Stimulated activated CD8-positive, alpha-beta memory T cell treated with anti-CD3 and anti-CD28 coated beads, Interleukin-12 subunit alpha, Interleukin-12 subunit beta, amount 100 ng/mL, for 4 hours (primary cell): ENCODE measurements at places on chromosomes 7 and 10.

- no peak for DNase-seq
Measured at GRCh38 chr7:22124941-22125340, 179.2 kb upstream of the CDCA7L start.

DNA sequence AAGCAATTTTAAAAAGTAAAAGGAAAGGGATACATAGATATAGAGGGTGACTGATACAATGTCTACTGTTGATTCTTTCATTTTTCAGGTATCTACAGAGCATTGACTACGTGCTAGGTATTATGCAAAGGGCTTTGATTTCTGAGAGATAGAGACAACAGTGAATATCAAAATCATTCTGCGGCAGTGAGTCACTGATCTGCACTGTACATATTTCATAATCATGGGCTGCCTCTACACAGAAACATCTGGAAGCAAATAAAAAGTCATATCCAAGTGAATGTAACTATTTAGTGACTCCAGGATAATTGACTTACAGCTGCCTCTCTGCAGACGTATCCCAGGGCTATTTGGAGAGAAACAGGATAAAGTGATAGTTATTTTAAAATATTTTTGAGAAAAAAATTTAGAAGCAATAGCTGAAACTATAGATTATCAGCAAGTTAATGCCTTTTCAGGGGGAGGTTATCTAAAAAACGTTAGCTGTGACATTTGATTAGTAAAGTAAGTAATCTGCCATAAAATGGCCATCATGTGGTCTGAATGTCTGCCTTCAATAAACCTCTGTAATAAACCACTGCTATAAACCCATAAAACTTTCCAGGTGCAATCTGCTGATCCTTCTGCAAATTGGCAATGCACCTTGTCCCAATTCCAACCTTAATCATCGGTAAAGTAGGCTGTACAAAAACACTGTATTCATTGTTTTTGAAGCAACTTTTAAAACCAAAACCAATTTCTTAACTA, 43.7 kb downstream of the CPXM2 start:
- DNase-seq, result no peak

- no peak for DNase-seq
Measured at GRCh38 chr10:112250555-112250954, 32.6 kb upstream of the TECTB start.

DNA sequence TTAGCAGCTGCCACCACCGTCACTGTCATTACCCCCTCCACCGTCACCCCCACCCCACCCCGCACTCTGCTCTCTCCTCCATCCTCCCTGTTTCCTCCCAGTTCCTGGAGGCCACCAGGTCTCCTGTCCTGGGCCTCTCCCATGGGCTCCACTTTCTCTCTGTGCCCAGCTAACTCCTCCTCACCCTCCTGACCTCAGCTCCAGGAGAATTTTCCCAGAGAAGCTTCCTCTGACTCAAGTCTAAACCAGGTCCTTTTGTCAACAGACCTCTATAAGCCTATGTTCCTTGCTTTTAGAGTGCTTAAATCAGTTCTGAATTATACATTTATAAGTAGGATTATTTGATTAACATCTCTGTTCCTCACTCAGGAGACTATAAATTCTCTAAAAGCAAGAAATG, 150.0 kb downstream of the ARHGAP12 start:
- no peak for DNase-seq

- DNase-seq, result no peak
Measured at GRCh38 chr10:96511044-96511945, 2.4 kb downstream of the TLL2 start.

- no peak for DNase-seq
Measured at GRCh38 chr7:26478550-26478949, 186.9 kb downstream of the SNX10 start.

DNA sequence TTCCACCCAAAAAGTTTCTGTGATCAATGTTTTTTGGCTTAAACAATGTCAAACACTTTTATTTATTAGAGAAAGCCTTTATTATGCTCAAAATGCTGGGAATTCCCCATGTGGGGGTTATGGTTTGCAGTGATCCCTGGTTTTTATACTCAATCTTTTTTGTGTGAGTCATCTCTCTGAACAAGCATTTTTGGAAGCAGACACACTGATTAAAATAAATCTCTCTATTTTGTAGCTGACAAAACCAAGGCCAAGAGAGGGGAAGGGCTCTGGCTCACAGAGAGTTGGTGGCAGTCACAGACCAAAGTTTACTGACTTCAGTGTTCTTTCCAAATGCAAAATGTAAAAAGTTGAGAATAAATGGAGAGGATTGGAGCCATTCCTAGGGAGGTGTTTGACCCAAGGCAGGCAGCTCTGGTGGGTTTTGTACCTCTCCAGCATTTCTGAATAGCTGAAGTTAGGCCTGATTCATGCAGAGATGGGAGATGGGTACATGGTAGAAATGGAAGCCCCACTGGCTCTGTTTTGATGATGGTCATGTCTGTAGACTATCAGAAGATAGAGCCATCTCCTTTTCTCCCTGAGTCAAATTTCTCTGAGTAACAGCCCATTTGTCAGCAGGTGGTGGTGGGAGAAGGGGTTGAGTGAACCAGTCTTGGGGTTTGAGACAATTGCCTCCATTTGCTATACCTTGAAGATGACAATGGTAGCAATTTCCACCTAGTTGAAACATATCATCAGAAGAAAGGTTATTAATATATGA, 45.4 kb upstream of the NAMPT start:
- DNase-seq, result no peak

DNA sequence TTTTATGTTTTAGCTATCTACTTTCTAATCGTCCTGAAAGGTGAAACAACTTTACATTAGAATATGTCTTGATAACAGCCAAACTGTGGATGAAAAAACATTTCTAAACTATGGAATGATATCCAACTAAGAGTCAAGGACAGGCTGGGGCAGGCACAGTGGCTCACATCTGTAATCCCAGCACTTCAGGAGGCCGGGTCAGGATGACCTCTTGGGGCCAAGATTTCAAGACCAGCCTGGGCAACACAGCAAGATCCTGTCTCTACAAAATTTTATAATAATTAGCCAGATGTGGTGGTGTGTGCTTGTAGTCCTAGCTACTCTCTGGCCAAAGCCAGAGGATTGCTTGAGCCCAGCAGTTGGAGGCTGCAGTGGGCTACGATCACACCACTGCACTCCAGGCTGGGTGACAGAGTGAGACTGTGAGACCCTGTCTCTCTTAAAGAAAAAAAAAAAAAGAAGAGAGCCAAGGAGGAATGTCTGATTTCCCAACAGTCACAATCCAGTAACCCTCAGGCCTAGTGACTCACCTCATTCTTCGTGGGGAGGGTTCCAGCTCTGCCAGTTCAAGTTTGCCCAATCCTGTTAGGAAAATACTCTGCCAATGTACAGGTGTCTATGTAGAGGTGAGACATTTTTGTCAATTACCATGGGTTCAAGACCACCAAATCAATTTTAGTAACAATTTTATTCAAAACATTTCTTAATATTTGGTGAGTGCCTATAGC, 14.6 kb upstream of the FZD1 start:
- DNase-seq, result no peak

GRCh38 chr10:127492607-127493250, 56.4 kb upstream of the NPS start:
- no peak for DNase-seq

- no peak for DNase-seq
Measured at GRCh38 chr7:65238785-65239184, 134.9 kb upstream of the ZNF92 start.

DNA sequence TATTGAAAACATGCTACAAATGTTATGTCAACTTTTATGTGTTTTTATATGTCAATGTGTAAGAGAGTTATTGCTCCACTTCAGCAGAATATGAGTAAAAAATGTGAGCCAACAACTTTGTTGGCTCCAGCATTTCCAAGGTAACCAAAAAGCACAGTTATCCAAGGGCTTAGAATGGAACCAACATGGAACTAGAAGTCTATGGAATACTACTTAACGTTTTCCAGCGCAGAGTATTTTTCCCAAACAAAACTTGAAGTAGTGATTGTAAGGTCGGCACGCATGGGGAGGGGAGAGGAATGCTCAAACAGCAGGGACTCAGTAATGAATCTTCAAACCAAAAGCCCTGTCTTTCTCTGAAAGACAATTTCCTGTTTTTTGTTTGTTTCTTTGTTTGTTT, 45.0 kb upstream of the TSPAN13 start:
- DNase-seq, result no peak

- no peak for DNase-seq
Measured at GRCh38 chr7:107860279-107860961, 30.6 kb upstream of the DLD start.

- DNase-seq, result no peak
Measured at GRCh38 chr7:72403458-72404076, 8.6 kb downstream of the CALN1 start.

- no peak for DNase-seq
Measured at GRCh38 chr7:20307901-20308300, 22.8 kb upstream of the ITGB8 start.

GRCh38 chr10:88958721-88959120, 6.1 kb upstream of the ACTA2 start:
- DNase-seq, result no peak

- no peak for DNase-seq
Measured at GRCh38 chr7:130777426-130777825, 43.4 kb upstream of the KLF14 start.

GRCh38 chr10:101136007-101136707, 5.1 kb downstream of the TLX1 start:
- DNase-seq, result no peak

DNA sequence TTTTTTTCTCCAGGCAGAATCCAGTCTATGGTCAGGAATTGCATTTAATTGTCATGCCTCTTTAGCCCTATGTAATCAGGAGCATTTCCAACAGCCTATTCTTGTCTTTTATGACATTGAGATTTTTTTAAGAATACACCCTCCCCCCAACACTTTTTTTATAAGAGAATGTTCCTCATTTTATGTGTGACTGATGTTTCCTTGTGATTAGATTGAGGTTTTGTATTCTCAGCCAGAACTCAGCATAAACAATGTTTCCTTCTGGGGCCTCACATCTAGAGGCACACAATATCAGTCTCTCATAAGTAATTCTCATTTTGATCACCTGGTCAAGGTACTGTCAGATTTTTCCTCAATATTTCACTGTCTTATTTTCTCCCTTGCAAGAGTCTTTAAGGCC, 193.4 kb upstream of the PDE1C start:
- DNase-seq, result no peak

- DNase-seq, result no peak
Measured at GRCh38 chr10:21927631-21928353, 75.7 kb downstream of the DNAJC1 start.

DNA sequence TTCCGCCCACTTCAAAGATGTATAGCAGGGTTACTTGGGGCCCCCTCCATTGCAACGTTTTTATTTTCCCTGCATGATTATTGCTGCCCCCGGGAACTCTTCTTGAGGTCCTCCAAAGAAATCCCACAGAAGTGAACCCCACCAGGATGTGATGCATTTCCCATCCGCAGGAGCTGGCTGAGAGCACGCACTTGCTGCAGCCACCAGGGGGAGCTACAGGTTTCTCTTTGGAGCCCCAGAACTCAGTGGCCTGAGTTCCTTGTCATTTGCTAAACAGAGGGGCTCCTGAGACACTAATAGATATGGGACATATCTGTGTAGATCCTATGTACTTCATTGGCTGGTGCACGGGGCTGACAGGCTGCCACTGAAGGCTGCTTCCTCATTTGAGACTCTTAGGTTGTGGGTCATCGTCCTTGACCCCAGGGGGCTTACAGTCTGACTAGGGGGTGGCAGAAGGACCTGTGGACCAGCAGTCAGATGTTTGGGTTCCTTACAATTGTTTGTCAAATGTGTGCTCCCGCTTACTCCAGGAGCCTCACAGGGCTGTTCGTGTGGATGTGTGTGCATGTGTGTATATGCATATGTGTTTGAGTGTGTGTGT, 52.3 kb upstream of the ENO4 start:
- peak; percentile 19 for DNase-seq

- no peak for DNase-seq
Measured at GRCh38 chr7:130988443-130988842, 254.4 kb upstream of the KLF14 start.

- DNase-seq, result no peak
Measured at GRCh38 chr7:52249741-52250140, 785.7 kb upstream of the POM121L12 start.

DNA sequence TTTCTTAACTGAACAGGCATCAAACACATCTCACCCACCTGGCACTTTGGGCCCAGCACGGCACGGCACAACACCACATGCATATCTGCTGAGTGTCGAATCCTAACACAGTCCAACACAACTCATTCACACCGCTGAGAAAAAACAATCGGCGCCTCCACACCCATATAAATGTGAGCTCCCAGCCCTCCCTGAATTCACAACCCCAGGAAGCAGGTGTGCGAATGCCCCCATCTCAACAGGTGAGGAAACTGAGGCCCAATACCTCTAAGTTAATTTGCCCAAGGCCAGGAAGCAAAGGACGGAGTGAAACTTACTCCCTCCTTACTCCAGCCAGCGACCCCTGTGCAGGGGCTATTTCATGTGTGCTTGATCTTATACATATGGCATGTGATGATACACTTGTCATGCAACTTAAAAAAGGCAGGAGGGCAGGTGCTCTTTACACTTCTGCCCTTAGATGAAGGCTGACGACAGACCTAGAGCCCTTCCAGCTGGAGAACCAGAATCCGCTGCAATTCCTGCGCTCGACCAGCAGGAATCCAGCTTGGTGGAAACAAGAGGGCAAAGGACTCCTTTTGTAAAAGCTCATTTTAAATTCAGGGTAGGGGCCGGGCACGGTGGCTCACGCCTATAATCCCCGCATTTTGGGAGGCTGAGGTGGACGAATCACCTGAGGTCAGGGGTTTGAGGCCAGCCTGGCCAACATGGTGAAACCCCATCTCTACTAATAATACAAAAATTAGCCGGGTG, 116.0 kb downstream of the LARP4B start:
- no peak for DNase-seq

DNA sequence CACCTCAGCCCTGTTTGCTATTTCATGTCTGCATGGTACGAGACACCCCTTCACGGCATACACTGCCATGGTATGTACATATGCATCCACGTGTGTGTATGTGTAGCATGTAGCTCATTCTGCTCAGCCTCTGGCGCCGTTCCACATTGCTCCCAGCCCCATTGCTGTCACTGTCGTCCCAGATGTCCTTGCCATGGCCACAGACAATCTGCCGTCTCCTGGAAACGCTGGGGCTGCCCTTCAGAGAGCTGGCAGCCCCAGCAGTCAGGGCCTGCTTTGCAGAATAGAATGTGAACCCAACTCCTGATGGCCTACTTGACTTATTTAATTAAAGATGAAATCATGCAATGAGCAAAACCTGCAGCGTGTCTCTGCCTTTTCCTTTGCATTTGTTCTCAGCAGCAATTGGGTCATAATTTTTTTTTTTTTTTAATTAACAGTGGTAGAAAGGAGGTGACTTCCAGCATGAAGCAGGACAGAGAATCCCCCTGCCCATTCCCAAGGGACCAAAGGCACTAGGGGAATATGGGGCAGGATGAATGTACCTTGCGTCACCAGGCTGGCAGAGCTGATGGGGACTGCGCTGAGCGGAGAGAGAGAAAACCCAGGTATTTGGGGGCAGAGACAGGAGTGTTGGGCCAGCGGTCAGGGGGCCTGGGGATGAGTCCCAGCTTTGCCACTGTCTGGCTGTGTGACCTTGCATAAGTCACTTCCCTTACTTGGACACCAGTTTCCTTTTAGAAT, 49.2 kb downstream of the CHST3 start:
- no peak for DNase-seq
